ENCODE measurements at places on chromosomes 3 and 15.

DNA sequence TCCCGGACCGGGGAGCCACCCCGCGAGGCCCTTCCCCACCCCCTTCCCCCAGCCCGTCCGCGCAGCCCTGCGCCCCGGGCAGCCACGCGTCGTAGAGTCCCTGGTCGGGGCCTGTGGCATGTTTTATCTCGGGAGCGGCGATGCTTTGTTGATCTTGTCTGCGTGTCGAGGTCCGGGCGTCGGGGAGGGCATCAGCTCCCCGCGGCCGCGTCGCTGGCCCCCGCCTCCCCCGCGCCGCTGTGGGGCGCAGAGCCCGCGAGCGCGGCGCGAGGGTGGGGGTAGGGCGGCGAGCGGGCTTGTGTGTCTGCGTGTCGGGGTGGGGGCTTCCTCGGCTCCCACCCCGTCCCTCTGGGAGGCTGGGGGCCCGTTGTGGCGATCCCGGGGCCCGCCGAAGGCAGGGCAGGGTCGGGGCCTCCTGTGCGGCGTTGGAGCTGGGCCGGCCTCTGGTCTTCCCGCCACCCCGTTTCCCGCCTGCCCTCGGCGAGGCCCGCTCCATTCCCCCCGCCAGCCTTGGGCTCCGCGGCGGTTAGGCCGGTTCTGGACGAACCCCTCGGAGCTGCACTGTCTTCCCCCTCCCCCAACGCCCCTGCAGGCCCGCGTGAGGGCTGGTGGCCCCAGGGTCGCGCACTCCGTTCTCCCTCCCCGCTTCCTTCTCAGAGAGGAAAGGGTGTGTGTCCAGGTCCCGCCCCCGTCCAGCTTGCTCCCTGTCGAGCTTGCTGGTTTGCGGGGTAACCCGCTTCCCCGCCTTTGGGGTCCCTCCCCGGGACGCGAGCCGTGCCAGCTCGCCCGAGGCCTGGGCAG, 695 bp downstream of the GMPS start:
- DNase-seq, result peak; percentile 7

GRCh38 chr3:160921020-160921635, 165.1 kb downstream of the PPM1L start:
- DNase-seq, result no peak

DNA sequence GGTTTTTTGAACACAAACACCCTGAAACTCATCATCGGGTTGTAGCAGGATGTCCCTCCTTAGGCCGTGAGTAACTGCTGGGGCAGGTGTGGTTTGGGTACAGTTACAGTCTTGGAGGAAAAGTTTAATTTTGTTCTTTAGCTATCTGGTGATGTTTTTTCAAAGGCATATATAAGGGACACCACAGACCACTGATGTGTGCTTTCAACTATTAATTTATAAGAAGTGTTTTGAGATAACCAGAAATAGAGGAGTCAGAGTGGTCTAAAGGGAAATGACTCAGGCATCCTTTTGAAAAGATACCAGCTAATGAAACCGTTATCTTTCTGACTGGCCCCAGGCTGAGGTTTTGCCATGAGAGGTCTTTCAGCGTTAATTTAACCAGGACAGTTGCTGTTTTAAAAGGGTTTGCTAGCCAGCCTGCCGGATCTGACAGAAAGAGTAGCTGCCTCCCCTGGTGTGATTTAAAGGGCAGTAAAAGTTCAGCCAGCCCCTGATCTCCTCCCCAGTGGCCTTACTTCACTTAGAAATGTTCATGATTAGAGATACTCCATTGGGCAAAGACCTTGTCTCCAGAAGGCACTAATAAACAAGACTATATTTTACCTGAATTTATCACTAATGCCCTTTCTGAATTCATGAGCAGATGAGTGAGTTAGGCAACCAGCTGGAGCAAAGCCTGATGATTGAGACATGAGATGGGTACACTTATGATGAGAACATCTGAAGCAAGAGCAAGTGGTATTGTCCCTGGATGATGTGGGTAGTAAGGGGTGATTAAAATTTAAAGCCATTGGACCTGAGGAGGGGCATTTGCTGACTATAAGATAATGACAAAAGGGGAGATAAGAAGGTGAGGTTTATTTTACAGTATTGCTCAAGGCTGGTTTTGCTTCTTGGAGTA, 482.5 kb upstream of the TBL1XR1 start:
- no peak for DNase-seq

DNA sequence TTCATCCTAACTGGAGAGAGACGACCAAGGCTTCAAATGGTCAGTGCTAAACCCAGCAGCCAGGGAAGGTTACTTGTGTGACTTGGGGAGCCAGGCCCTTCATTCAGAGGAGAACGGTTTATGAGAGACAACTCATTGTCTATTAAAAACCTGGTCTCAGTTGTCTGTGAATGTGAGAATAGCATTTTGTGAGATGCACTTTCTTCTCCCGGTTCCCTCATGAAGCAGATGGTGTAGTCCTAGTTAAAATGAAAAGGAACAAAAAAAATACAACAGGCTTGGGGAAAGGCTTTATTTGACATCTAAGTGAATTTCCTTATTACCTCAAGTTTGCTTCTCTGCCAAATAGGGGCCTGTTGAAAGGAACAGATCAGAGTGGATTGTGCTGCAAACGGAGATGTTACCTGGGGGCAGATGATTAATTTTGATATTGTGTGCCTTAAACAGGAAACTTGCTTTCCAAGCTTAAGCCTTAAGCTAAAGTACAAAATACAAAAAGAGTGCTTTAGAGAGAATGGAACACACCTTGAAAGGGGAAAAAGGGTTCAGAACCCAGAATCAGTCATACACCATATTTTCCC, 202.7 kb upstream of the BHLHE40 start:
- DNase-seq, result no peak

- DNase-seq, result no peak
Observed at GRCh38 chr15:22903961-22904534, 65.6 kb downstream of the NIPA2 start.

- DNase-seq, result no peak
Observed at GRCh38 chr15:35713733-35714132, 167.8 kb upstream of the DPH6 start.

GRCh38 chr3:112086076-112086854, at the start of gene C3orf52:
Gene C3orf52 (plus strand): TSS chr3:112086389. CDS start chr3:112086408, 19 bp downstream.
- DNase-seq, result peak; percentile 25

DNA sequence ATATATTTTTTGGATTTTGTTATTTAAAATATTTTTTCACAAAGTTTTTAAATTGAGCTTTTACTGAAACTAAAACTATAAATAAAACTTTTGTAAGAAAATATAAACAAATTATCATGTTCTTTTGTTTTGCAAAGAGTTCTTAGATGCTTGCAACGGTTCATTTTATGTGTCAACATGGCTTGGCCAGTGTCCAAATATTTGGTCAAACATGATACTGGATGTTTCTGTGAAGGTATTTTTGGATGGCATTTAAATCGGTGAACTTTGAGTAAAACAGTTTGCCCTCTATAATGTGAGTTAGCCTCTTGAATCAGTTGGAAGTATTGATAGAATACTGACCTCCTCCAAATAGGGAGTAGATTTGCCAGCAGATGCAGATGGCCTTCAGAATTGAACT, 612.6 kb upstream of the NECTIN3 start:
- no peak for DNase-seq

GRCh38 chr3:4748701-4749378, 230.4 kb upstream of the BHLHE40 start:
- DNase-seq, result no peak

- no peak for DNase-seq
Observed at GRCh38 chr3:150098621-150099020, 127.9 kb upstream of the PFN2 start.

- no peak for DNase-seq
Observed at GRCh38 chr3:87900061-87900460, 158.7 kb downstream of the CGGBP1 start.

- DNase-seq, result no peak
Observed at GRCh38 chr15:57329582-57330367, 46.5 kb upstream of the CGNL1 start.

DNA sequence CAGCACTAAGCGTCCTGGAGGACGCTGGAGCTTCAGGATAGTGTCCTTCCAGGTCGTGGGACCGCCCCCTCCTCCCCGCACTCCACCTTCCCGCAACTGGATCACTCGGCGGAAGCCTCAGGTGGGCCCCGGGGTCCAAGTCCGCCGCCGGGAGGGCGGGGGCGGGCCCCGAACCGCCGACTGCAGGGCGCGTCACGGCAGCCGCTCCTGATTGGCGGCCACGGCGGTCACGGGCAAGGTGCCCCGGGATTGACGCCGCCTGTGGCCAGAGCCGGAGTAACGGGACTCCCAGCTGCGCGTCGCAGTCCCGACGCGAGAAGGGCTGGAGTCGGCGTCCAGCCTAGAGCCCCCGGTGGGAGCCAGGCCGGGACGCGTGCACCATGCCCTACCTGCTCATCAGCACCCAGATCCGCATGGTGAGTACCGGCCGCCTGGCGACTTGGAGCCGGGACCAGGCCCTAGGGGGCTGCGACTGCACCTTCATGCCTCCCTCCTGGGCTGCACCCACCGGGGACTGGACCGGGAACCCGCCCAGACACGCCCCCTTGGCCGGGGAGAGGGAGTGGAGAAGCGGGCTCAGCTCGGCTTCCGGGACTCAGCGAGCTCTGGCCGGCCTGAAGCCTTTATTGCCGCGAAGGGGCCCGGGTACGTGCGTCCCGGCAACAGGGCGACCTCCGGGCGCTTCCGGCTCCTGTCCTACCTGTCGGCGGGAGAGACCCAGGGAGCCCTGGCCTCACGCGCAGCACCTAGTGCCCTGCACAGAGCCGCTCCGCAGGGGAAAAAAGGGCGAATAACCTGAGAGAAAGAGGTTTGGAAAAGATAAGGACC, at the start of gene GCHFR:
Gene GCHFR, plus strand, starts transcription at position 268 of the 828 bp plus-strand sequence. Its CDS starts 113 bp downstream, at position 381.
- no peak for DNase-seq

DNA sequence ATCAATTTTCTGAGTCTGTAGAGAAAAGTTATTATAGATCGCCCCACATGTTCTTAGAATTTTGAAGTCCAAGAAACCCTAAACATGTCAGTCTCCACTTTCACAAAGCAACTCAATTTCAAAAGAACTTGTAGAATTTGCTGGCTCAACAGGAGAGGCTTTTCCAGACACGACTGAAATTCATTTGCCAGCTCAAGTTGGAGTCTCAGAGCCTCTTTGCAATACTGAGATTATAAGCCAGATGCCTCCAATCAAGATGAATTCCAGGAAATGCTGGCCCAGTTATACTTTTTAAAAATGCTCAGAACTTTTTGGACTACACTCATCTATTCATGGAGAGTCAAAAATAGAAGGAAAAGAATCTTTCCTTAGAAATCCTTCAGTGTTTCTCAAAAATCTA, 56.9 kb upstream of the NLGN1 start:
- no peak for DNase-seq

- no peak for DNase-seq
Observed at GRCh38 chr3:107315141-107315540, 62.1 kb upstream of the CCDC54 start.

DNA sequence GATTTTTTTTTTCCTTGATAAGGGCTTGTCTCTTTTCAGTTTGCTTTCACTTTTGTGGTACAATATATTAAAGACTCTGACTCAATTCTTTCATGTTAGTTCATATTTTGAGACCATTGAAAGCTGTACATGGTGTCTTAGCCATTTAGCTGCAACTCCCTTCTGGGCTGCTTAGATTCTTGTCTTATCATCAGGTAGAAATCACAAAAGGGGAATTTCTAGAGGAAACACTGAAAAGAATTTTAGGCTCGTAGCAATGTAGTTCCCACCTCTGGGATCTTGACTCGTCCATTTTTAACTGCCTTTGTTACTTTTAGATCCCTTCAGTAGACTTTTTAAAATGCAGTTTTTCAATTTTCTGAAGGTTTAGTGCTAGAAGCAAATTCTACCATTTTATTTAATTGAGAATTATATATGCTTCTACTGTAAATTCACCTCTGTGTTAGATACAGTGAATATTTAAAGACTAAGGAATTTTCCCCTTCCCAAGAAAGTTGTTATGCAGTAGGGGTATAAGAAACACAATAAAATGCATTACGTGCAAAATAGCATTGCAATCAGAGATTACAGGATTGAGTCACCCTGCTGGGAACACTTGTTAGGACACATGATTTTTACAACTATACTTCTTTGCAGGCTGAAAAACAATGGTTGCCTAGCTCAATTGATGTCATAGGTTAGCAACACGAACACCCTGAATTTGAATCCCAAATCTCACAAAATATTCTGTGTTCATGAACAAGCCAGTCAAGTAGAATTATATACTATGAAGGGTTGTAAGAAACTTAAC, 772.7 kb downstream of the PDCD6IP start:
- DNase-seq, result no peak

DNA sequence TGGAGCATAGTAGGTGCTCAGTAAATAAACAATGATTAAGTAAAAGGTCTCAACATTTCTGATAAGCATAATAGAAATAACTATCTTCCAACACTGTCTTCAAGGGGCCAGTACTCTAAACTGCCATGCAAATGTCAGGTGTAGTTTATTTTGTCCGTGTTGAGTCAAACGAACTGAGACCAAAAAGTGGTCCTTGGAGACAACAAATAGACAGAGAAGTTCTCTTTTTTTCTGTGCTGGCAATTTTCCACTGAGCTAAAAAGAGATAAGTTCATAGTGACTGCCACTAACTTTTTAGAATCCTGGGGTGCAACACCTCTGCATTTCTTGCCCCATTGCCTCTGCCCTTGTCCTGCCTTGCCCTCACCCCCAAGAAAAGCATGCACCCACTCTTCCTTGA, 14.7 kb upstream of the MBNL1 start:
- DNase-seq, result no peak

GRCh38 chr15:98823012-98823458, 174.7 kb downstream of the IGF1R start:
- DNase-seq, result no peak

DNA sequence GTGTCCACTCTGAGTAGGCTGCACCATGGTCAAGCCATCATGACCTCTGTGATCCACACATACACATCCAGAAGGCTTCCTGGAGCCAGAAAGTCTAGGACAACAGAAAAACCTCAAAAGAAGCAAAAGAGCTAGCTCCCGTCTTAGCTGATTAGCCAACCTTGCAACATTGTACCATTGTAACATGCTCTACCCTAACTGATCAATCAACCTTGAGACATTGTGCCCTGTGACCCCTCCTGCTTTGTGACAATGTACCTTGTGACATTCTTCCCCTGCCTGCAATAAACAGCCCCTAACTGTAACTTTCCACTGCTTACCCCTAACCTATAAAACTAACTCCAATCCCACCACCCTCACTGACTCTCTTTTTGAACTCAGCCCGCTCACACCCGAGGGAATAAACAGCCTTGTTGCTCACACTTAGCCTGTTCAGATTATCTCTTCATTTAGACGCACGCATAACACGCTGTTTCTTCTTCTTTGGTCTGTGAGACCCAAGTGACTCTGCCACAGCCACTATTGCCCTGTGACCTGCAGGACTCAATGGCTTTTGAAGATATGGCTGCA, 1104.6 kb downstream of the OTOL1 start:
- DNase-seq, result no peak

GRCh38 chr3:195094191-195094921, 176.6 kb downstream of the XXYLT1 start:
- DNase-seq, result no peak

Measured in activated T-cell treated with anti-CD3 and anti-CD28 coated beads for 4 hours (primary cell).